ENCODE measurements at places on chromosomes 16 and 17. TPM values are rescaled to one million over a fixed set of nuclear protein-coding genes. Genes with fewer than 3 reads are reported as not detected.

GPATCH8 gene
- 36.0 TPM for total RNA-seq

DNA sequence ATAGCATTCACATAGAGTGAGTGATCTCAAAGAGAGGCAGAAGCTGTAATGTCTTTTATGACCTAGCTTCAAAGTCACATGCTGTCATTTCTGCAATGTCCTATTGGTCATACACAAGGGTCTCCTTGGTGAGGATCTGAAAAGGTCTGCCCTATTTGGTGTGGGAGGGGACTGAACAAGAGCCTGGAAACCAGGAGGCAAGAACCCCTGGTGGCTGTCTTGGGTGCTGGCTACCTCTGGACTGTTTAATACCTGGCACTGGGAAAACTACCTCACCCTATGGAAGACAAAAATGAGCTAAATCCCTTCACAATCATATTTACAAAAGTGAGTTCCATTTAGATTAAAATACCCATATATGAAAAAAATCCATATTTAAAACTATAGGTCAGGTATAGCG is 9.0 kb downstream of the KCTD13 start:
- no peak overlapping the region for H3K27ac ChIP-seq
- peaks cover 24% of the 10 kb centered on the region for H3K36me3 ChIP-seq
- DNase-seq: no peak
- H3K4me3 ChIP-seq: no peak overlapping the region
- H3K27me3 ChIP-seq: no peaks in the 10 kb centered on the region
- peaks cover 9% of the 10 kb centered on the region for H3K4me1 ChIP-seq

DNA sequence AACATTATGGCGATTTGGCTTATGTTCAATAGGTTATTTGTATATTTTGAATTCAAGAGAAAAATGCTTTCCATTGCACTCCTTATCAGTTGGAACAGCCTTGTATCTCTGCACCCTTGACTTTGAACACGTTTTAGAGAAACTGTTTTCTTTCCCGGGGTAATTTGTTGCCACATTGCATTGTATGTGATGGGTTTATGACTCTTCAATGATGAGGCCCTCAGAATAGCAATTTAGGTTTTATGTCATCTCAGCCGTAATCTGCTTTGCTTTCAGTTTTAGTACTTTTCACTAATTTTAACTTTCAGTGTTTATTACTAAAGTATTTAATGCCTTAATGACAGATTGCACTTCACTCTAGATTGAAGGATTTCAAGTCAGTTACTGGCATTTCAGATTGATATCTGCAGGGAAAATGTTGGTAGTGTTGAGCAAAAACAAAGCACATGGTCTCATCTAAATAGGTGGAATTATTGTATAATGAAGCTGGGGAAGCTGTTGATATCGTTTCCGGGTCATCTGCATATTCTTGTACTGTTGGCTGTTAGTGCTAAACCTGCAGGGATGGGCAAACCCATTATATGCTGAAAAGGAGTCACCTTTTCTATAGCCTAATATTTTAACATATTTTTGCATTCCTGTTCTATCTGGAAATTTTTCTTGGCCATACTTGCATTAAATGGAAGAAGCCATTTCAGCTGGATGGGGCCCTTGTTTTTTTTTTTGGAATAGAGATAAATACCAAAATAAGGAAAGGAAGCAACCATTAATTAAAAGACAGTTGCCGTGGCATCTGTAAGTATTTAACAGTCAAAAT is 2.0 kb downstream of the LUC7L3 start:
- peak overlapping the region; percentile 15 for H3K27ac ChIP-seq
- H3K27me3 ChIP-seq: no peaks in the 10 kb centered on the region
- H3K36me3 ChIP-seq: peaks cover 9% of the 10 kb centered on the region

DNA sequence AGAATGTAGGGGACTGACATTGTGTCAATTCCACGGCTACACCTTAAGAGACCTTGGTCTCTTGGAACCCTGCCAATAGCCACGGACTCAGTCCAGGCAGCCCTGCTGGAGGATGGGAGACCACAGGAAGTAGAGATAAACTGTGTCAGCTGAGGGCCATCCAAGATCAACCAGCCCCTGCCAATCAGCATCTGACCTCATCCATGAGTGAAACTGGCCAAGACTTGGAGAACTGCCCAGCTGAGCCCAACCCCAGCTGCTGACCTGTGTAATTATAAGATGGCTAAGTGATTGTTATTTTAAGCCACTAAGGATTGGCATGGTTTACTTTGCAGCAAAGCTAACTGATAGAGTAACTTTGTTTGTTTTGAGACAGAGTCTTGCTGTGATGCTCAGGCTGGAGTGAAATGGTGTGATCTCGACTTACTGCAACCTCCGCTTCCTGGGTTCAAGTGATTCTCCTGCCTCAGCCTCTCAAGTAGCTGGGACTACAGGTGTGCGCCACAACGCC is 13.3 kb upstream of the YWHAE start:
- DNase-seq: no peak
- peaks cover 10% of the 10 kb centered on the region for H3K36me3 ChIP-seq
- no peaks in the 10 kb centered on the region for H3K27me3 ChIP-seq
- H3K4me1 ChIP-seq: peaks cover 5% of the 10 kb centered on the region
- H3K4me3 ChIP-seq: no peak overlapping the region

TUBD1 gene
- 16.1 TPM for total RNA-seq

GRCh38 chr16:62283-62967 is 8.8 kb downstream of the SNRNP25 start:
- peaks cover 2% of the 10 kb centered on the region for H3K27me3 ChIP-seq
- no peak overlapping the region for H3K4me3 ChIP-seq
- DNase-seq: no peak
- no peak overlapping the region for H3K27ac ChIP-seq

DNA sequence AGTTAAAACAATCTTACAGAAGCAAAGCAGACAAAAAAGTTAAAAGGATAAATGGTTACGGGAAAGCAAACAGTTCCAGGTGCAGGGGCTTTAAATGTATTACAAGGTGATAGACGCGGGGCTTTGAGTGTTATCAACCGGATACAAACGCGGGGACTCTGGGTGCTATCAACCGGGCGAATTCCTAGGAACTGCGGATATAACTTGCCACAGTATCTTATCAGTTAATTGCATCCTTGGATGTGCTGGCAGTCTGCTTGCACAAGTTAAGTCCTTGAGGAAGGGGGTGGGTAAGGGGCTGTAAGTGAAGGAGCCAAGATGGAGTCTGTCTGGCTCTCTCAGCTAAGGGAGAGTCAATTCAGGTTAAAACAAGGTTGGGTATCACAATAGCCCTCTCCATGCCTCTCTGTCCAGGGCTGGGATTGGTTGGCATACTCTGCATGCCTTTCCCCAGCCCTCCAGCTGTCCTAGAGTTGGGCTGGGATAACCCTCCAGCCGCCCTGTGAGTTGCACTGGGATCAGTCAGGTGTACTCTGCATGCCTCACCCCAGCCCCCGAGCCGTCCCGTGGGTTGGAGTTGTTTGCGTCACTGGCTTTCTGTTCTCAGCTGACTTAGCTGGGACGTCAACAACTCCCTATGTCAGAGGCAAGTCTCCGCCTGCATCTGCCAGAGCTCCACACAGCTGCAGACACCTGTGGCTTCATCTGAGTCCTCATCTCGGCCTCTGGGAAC is 40.9 kb downstream of the TMEM235 start:
- no peak overlapping the region for H3K27ac ChIP-seq
- H3K27me3 ChIP-seq: peaks cover 20% of the 10 kb centered on the region
- no peak overlapping the region for H3K4me3 ChIP-seq
- H3K4me1 ChIP-seq: peaks cover 26% of the 10 kb centered on the region

MLLT6 gene
- total RNA-seq: 60.9 TPM

MEOX1 gene
- total RNA-seq: 2.3 TPM

DNA sequence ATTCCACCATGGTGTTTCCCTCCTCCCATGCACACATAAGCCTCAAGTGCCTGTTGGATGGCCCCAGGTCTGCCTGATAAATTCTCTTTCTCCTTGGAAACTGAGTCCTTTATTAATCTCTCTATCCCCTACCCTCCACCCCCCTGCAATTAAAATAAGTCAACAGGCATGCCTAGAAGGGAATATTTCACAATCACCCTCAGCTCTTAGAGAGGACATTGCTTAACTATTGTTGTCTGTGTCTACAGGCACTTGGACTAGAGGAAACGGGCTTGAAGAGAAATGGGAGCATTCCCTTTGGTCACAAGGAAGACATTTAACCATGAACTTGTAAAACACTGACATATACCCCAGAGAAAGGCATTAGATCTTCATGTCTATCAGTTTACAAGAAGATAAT is 39.5 kb downstream of the RCVRN start:
- peaks cover 6% of the 10 kb centered on the region for H3K4me1 ChIP-seq
- no peak for DNase-seq
- no peak overlapping the region for H3K4me3 ChIP-seq
- H3K27ac ChIP-seq: no peak overlapping the region

DNA sequence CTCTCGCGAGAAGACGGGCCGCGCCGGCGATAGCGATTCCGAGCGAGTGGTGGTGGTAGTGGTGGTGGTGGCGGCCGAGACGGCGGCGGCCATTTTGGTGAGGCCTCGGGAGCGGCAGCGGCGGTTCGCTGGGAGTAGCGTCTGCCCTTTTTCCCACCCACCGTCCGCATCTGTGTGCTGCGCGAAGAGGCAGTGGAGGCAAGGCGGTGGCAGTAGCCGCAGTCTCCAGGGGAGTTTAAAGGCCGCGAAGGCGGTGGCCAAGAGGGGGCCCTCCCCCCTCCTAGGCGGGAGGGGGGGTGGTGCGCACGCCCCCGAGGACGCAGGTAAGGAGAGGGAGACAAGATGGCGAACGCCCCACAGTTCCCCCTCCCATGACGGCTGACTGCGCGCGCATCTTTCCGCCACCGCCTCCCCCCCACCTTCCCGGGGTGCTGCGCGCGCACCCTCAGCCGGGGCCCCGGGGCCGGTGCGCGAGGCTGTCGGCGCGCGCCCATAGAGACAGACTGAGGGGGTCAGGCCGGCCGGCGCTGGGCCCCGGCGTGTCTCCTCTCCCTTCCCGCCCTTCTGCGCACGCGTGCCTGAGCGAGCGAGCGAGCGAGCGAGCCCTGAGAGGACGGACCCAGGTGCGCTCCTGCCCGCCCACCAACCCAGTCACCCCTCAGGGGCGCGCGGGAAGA is 694 bp upstream of the SRCAP start:
- H3K27me3 ChIP-seq: no peaks in the 10 kb centered on the region
- H3K27ac ChIP-seq: peak overlapping the region; percentile 100
- peaks cover 11% of the 10 kb centered on the region for H3K4me1 ChIP-seq
- H3K36me3 ChIP-seq: peaks cover 29% of the 10 kb centered on the region
- H3K4me3 ChIP-seq: peak overlapping the region; percentile 99

- H3K27me3 ChIP-seq: peaks cover 31% of the 10 kb centered on the region
- H3K27ac ChIP-seq: no peak overlapping the region
- no peak for DNase-seq
Observed at GRCh38 chr17:43914451-43914850, 7.1 kb upstream of the MPP2 start.

PAFAH1B1 gene
- 334 TPM for total RNA-seq

GRCh38 chr17:29590411-29591145 is 1.1 kb upstream of the GIT1 start:
- no peaks in the 10 kb centered on the region for H3K27me3 ChIP-seq
- peak overlapping the region; percentile 84 for H3K27ac ChIP-seq
- DNase-seq: no peak
- peaks cover 81% of the 10 kb centered on the region for H3K4me1 ChIP-seq

DNA sequence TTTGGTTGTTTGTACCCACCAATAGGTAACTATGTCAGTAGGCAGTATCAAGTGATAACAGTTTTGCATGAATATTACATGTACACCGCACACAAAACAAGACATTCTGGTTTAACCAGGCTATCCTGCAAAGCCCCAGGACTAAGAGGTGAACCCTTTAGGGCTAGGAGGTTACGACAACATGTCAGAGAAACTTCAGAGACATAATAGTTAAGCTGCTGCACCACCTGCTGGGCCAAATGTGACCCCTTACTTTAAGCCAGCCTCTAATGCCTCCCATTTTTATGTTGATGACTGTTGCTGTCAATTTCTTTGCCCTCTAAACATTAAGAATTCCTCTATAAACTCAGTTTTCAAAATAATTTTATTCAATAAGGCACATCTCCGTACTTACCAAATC is 15.4 kb downstream of the SRP68 start:
- no peak overlapping the region for H3K4me3 ChIP-seq
- H3K27ac ChIP-seq: no peak overlapping the region
- DNase-seq: no peak
- H3K36me3 ChIP-seq: peaks cover 76% of the 10 kb centered on the region
- H3K27me3 ChIP-seq: no peaks in the 10 kb centered on the region
- H3K4me1 ChIP-seq: no peaks in the 10 kb centered on the region

DNA sequence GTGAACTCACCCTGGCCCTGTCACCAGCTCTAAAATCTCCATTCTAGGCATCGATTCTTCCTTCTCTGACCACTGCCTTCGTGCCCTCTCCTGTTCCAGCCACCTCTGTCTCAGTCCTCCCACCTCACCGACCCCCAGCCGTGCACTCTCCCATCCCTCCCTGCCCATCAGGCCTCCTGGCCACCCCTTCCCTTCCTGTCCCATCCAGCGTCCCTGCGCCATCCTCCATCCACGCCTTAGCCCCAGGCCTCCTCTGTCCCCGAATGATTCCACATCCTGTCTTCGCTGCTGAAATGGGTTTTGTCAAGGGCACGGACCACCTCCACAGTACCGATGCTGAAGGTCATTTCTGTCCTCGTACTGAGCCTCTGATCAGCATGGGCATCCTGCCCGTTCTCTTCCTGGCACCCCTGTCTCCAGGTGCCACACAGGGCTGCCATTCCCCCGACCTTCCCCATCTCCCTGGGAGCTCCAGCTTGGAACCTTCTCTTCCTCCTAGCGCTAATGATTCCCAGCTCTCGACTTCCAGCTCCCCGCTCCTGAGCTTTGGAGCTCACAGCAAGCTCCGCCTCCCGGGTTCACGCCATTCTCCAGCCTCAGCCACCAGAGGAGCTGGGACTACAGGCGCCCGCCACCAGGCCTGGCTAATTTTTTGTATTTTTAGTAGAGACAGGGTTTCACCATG is 2.6 kb downstream of the TRIM65 start:
- H3K4me3 ChIP-seq: no peak overlapping the region
- H3K36me3 ChIP-seq: peaks cover 74% of the 10 kb centered on the region
- no peak for DNase-seq
- H3K4me1 ChIP-seq: peaks cover 53% of the 10 kb centered on the region
- no peaks in the 10 kb centered on the region for H3K27me3 ChIP-seq
- no peak overlapping the region for H3K27ac ChIP-seq

- peak; percentile 48 for DNase-seq
- no peaks in the 10 kb centered on the region for H3K27me3 ChIP-seq
- H3K27ac ChIP-seq: peak overlapping the region; percentile 12
- H3K4me3 ChIP-seq: no peak overlapping the region
- H3K36me3 ChIP-seq: peaks cover 13% of the 10 kb centered on the region
Observed at GRCh38 chr16:83813823-83814658, 6.3 kb downstream of the HSBP1 start.
